NCI-H2227 treated with DMSO at 0.1 percent for 48 hours (cell line): ENCODE measurements at places on chromosomes 1 and 21.

- peak; percentile 49 for DNase-seq
Observed at GRCh38 chr1:165073185-165074007, 283.1 kb downstream of the LMX1A start.

DNA sequence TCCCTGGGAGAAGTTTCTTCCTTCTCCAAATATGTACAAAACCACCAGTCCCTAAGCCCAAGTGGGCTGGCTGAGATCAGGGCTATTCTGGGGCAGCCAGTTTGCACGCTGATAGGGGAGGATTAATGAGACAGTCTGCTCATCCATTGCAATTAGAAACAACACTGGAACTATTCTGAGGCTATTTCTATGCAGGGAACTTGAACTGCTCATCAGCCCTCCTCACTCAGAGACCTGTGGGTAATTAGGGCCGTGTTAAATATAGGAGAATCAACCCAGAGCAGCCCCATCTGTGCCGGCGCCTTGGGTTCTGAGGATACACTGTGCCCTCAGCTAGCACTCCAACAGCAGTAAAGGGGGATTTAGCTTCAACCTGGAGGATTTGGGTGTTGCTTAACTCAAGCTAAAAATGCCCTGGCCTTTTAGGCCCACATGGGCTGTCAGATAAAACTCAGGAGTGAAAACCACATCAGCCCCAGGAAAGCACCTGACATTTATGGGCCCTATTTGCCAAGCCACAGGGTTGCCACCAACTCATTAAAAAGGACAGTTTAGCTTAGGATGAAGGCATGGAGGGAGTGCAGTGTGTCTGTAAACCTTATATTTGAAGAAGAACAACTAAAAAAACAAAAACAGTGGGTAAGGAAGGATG lies 53.9 kb downstream of the DUSP10 start:
- DNase-seq = no peak

DNA sequence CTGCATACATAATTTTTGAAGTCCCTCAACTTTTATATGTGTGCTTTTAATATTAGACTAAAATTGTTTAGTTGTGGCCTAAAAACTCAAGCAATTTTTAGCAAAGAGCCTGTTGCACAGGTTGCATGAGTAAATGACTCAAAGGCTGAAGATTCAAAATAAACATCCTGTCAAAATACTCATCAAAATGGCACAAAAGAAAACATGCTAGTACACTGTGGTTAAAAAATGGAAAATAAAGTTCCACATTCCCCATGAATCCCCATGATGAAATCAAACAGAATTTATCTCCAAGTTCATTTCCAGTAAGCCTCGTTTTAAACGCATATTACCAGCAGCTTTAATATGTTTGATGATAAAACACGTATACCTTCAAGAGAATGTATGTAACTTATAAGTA lies 230.1 kb upstream of the MAP1LC3C start:
- DNase-seq = no peak

- no peak for DNase-seq
Observed at GRCh38 chr1:30852026-30852425, 56.5 kb downstream of the SDC3 start.

- DNase-seq = no peak
Observed at GRCh38 chr1:94143809-94144176, 22.8 kb upstream of the ABCA4 start.

- DNase-seq = no peak
Observed at GRCh38 chr1:99445071-99445470, 180.8 kb downstream of the PLPPR4 start.

- DNase-seq = no peak
Observed at GRCh38 chr1:110059133-110059863, 11.2 kb downstream of the ALX3 start.

GRCh38 chr1:6554031-6554906 lies at the start of gene NOL9:
Gene NOL9, minus strand, starts transcription at chr1:6554513. Its CDS starts 11 bp downstream, at chr1:6554502.
- DNase-seq = peak; percentile 91

DNA sequence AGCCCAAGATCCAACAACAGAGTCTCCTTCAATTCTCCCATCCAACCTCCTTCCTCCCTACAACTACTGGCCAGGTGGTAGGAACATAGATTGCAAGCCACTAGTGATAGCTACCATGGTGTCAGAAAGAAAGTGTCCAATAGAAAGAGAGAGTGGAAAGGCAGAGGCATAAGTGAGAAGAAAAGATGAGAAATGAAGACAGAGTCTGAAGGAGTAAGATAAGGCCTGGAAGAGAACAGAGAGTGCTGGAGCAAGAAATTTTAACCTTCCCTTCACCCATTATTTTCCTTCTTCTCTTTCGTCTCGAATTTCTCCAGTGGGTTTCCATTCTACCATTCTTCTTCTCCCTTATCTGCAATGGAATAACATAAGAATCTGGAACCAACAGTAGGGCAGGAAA lies 57.9 kb downstream of the CDC42BPA start:
- no peak for DNase-seq

DNA sequence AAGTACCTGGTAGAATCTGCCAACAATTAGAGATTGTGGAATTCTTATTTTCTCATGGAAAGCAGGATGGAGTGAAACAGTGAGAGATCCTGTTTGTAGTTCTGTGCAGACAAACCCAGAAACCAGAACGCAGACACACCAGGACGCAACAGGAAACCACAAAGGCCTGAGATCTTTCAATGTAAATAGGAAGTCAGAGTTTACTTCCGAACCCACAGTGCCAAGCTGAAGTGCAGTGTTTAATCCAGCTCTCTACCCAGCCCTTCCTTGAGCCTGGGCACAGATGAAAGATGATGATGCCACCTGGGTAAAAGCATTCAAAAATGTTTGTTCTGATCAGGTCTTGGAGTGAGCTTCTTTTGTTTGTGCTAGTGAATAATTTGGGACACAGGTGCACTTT lies 244.2 kb upstream of the HOOK1 start:
- DNase-seq = no peak

- no peak for DNase-seq
Observed at GRCh38 chr1:99725996-99726395, 40.4 kb downstream of the FRRS1 start.

DNA sequence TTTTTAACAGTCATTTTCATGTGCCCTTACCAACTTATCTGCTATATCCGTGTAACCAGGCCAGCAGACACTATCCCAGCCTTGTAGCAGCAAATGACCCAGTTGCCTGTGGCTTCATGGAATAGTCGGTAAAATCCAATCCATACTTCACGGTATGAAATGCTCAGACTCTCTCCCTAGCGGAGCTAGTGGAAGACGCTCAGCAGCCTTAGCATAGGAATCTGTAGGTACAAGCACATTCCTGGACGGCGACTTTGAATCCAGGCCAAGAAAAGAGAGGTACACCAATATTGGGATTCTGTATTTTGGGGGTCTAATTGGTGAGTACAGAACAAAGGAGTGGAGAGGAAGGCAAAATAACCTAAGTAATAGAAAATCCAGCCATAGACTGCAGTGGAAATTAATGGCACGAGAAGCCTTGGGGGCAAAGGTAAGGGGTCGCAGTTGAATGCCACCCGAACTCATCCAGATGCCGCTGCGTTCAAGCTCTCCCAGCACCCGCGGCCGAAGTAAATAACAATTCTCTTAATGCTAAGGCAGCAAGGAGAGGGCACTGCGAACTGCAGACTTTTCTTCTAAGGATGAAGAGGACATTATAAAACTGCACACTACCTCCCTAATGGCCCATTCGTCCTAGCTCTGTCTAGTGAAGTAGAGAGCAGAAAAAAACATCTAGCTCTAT lies 17.7 kb upstream of the TBX15 start:
- DNase-seq = no peak

DNA sequence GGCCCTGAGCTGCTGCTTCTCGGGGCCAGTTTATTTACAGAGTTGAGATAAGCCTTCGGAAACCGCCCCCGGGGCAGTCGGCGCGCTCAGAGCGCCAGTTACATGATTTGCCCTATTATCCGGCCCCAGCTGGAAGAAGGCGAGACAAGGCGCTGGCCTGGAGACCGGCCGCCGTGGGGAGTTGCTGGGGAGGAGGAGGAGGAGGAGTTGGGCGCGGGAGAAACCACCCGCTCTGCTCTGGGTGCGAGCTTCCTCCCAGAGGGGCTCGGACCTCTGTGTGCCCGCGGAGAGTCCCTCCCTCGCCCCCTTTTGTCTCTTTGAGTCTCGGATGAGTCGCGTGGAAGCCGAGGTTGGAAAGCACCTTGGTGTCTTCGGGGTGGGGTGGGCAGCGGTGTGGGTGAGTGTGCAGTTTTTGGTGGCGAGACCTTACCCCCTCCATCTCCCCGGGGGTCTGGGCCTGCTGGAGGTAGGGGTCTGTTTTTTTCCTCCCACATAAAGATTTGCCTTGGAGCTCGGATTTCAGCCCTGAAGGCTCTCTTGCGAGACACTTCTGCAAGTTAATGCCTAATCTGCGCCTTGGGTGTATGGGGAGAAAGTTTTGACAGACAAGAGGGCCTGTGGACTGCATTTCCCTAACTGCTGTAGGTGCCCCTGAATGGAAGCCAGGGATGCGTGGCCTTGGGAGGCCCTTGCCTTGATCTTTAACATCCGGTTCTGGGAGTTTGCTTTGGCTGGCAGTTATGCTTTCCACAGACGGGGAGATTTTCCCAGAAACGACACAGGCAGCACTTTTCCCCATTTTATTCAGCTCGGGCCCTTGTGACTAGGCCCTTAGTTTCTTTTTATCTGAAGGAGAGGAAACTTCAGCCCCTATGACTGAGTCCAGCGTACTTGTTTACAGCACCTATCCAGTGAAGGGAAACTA lies 80.0 kb downstream of the NDUFS5 start:
- DNase-seq = no peak

DNA sequence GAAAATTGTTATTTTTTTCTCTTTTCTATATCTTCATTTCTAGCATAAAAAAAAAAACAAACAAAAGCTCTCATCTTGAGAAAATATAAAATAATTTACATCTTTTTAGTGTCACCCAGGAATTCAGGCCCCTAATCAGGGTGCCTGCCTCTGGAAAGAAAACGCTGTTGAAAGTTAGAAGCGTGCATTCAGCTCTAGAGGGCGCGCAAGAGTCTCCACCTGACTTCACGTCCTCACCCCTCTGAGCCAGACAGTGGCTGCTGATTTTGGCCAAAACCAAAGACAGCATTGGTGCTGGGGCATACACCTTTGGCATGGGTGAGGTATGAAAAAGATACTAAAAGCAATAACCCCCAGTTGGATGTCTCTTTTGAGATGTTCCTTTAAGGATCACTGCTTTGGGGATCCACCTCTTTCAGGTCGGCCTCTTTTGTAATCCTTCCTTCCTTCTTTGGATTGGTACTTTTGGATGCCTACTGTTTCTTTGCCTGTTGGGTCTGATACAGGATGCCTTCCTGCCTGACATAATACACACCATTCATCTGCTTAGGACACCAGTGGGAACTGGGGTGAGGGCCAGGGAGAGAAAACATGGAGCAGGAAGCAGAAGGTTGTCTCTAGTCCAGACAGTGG lies 77.6 kb upstream of the CHRM3 start:
- no peak for DNase-seq

- DNase-seq = no peak
Observed at GRCh38 chr1:41175546-41175945, 66.6 kb downstream of the SCMH1 start.

- no peak for DNase-seq
Observed at GRCh38 chr1:56409112-56409691, 170.2 kb downstream of the PLPP3 start.

DNA sequence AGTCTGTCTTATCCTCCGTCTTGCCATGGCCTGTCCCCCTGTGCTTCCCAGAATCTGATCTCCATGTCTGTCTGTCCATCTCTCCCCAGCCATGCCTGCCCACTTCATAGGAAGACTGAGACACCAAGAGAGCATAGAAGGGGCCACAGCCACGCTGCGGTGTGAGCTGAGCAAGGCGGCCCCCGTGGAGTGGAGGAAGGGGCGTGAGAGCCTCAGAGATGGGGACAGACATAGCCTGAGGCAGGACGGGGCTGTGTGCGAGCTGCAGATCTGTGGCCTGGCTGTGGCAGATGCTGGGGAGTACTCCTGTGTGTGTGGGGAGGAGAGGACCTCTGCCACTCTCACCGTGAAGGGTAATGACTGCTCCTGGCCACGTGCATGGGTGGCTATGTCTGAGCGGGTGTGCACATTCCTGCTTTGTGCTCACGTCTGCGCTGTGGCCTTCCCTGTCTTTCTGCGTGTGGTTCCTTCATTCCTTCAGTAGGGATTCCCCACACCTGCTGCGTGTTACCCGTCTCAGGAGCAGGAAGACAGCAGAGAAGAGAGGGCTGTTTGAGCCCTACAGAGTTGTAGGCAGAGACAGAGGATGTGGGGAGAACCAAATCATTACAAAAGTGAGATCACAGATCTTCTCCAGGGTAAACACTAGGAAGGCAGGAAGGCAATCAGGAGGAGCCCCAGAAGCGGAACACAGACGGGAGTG lies 80.8 kb downstream of the OBSCN start:
- DNase-seq = no peak

- no peak for DNase-seq
Observed at GRCh38 chr1:171468120-171468750, 17.1 kb upstream of the PRRC2C start.

- DNase-seq = no peak
Observed at GRCh38 chr1:81073580-81073979, 727.2 kb upstream of the ADGRL2 start.

- no peak for DNase-seq
Observed at GRCh38 chr1:83559129-83559840, 439.6 kb downstream of the TTLL7 start.

GRCh38 chr1:183841550-183841949 lies 36.6 kb downstream of the RGL1 start:
- no peak for DNase-seq

- no peak for DNase-seq
Observed at GRCh38 chr1:108140177-108140576, 60.0 kb downstream of the SLC25A24 start.

DNA sequence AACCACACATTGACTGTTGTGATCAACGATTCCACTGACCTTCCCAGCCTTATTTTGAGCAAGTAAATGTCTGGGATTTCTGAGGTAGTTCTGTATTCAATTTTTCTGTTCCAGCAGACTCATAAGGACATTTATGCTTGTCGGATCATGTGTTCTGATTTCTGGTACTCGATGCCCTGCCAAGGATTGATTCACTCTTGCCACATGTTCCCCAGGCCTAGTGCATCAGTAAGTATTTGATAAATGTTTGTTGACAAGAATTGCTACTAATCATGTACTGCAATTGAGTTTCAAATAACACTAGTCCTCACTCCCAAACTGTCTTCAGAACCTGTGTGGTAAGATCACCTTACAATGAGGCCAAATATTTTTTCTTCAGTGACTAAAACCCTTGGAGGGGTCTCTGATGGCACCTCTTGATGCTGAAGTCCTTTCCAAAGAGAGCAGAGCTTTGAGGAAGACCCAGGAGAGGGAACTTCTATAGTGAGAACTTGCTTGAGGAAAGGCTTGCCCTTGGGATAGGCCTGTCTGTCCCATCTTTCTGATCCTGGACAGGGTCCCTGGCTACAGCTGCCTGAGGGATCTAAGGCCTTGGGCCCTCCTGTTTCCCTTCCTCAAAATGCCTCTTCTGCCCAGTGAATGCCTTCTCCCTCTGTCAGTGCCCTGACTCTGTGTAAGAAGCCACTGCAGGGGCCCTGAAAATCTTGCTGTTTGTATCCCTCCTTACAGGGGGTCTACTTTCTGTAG lies 115.8 kb upstream of the FAM78B start:
- no peak for DNase-seq

- DNase-seq = no peak
Observed at GRCh38 chr1:228457017-228457395, 30.2 kb upstream of the RNF187 start.
